ENCODE measurements at places on chromosomes 2 and 18. TPM values are rescaled to one million over a fixed set of nuclear protein-coding genes. Genes with fewer than 3 reads are reported as not detected.

Gene IL1R1
- 5.2 TPM for total RNA-seq

Gene CASP10
- 0.27 TPM for total RNA-seq

Gene ACP1
- 135 TPM for total RNA-seq

Gene C2orf66
- total RNA-seq: 0.98 TPM

Gene GNAL
- 1.6 TPM for total RNA-seq

Gene DPP4
- not detected for total RNA-seq

Gene BCL11A
- 4.3 TPM for total RNA-seq

Gene CYP26B1
- total RNA-seq: 16.9 TPM

Gene DSG4
- not detected for total RNA-seq

Measured in MCF 10A (cell line).